ENCODE measurements at places on chromosomes 4 and X. TPM values are rescaled to one million over a fixed set of nuclear protein-coding genes. Genes with fewer than 3 reads are reported as not detected.

Gene CCSER1
- 0.80 TPM for total RNA-seq

Gene POLN
- total RNA-seq: 0.54 TPM

Gene TMEM47
- total RNA-seq: 4.7 TPM

Gene VCX
- 3.8 TPM for total RNA-seq
